Stimulated activated CD4-positive, alpha-beta T cell treated with anti-CD3 and anti-CD28 coated beads, TNF-alpha, amount 100 ng/mL, for 24 hours (primary cell): ENCODE measurements at places on chromosomes 5 and 9.

GRCh38 chr5:148729182-148729581 is 74.9 kb upstream of the HTR4 start:
- DNase-seq: no peak

- DNase-seq: no peak
Measured at GRCh38 chr9:91408475-91408874, 15.2 kb downstream of the NFIL3 start.

DNA sequence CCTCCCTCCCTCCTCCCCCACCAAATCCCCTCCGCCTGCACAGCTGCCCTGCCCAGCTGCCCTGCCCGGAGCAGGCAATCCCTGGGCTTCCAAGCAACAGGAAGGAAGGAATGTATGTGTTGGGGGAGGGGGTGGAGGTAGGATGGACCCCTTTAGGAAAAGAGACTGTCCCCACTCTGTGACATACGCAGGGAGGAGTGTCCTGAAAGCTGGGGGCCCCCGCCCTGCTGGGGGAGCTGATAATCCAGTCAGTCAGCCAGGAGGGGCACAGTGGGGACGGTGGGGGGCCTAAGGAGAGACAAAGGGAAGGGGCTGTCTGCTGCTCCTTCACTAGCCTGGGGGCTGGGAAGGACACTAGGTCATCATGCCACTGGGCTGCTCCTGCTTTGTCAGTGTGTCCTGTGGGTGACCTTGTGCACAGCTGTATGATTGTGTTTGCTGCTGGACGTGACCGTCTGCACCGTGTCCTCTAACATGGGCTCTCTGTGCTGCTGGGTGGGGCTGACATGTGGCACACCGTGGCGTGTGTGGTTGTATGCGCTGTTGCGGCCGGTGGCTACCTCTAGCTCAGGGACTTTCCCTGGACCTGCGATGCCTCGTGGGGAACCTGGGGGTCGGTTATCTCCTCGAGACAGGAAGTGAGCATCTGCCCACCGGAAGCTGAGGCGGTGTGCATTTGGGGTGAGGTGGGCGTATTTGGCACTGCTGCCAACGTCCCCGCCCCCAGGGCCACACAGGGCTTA is 3.0 kb downstream of the N4BP3 start:
- no peak for DNase-seq

DNA sequence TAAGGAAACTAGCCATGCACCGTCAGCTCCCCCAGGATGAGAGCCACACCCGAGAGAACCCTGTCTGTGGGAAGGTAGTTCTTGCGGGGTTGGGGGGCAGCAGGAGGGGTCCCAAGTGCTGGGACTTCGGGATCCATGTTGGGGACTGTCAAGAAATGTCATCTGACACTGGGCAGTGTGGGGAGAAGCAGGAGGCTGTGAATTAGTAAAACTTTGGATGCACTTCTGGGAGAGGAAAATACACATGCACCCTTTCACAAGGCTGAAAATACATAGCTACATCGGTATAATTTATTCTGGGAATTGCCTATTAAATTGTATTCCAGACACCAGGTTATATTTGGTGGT is 109.6 kb upstream of the RPS23 start:
- DNase-seq: no peak

DNA sequence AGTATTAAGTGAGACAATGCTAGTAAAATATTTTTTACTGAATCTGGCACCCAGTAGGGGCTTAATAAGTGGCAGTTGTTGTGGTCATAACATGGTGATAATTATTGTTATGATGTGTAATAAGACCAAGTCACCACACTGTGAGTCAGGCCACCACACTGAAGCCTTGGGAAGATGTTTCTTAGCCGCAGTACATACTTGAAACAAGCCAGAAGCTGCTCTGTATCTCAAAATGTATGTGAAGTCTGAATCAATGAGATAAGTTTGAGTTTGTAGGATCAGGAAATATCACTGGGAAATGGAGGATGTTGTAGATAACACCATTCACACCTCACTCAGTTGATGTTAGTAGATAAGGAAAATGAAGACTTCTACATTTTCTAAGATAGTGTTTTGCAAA is 51.3 kb upstream of the PTPN3 start:
- no peak for DNase-seq

DNA sequence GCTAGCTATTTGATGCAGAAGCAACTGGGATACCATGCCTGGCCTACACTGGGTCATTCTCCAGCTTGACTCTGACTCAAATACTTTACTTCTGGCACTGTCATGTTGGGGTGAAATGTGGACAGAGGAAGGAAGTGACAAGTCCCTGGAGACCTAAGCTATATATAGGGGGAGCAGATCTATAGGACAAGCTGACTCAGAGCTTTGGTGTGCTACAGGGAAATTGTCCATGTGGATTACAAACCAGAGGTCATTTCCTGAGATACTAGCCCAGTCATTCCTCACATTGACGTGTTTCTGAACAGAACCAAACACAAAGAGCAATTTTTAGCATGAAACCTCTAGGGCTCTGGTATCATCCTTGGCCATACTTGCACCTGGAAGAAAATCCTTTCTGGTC is 531.6 kb upstream of the CLINT1 start:
- DNase-seq: no peak

DNA sequence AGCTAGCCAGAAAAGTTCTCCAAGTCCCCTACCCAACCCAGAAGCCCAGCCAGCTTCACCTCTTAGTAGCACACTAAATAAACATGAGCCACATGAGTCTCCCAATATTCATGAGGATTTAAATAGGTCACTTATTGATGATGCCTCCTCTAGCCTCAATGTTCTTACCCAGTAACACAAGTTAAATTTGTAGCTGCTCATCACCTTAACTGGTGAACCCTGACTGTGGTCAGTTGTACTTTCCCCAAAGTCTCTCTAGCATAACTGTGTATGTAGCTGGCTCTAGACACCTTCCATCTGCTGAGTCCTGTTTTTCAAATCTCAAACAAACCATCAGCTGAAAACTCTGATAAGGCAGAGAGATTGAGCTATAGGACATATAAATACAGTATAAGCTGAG is 100.3 kb upstream of the ELAVL2 start:
- no peak for DNase-seq

DNA sequence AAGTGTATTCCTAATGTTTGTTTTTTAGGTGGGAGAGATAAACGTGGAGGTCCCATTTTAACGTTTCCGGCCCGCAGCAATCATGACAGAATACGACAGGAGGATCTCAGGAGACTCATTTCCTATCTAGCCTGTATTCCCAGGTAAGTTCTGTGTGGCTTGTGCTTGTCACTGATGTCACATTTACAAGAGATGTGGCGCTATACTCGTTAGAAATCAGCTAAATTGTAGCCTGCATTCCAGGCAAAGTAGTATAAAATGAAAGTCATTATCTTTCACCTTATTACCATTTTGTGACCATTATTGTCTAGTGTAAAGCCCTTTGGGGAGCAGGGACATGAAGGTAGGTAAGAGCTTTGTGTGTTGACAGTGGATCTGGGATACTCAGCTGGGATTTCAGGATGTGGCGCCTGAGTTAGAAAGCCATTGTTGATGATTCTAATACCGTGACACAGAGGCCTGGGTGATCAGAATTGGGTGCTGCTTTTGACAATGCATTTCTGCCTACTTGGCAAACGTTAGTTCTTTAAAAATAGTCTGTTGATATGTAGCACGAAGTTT is 137.2 kb downstream of the TRIO start:
- DNase-seq: no peak

GRCh38 chr9:306907-307306 is 92.2 kb downstream of the DOCK8 start:
- DNase-seq: no peak

GRCh38 chr9:126953041-126953809 is 38.6 kb downstream of the RALGPS1 start:
- no peak for DNase-seq

DNA sequence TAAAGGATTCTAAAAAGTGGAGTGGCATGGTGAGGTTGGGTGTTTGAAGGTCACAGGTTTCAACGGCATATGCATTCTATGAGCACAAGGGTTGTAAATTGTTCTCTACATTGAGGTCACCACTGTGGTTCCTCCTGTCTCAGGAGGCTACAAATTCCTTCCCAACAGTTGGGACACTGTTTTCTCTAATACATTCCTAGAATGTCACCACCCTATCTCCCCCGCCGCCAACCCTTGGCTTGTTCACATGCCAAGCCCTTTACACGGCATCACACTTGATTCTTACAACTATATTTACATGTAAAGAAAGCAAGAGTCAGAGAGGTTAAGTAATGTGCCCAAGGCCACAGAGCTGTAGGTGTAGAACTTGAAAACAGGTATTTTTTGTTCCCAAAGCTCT is 315.1 kb downstream of the RAB3C start:
- no peak for DNase-seq

DNA sequence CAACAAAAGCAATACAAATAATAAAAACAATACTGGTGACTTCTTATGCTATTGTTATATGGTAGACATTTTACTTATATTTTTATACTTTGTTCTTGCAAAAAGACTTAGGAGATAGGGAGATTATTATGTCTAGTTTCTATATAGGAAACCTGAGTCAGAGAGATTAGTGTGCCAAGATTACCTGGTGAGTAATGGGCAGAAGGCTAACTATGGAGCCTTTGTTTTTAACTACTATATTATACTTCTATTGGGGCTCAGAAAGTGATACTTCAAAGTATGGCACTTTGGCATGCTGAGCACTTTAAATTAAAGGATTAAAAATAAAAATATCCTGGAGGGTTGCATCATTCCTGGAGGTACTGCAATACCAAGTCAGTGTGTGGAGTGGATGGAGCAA is 117.5 kb upstream of the CLINT1 start:
- DNase-seq: no peak

DNA sequence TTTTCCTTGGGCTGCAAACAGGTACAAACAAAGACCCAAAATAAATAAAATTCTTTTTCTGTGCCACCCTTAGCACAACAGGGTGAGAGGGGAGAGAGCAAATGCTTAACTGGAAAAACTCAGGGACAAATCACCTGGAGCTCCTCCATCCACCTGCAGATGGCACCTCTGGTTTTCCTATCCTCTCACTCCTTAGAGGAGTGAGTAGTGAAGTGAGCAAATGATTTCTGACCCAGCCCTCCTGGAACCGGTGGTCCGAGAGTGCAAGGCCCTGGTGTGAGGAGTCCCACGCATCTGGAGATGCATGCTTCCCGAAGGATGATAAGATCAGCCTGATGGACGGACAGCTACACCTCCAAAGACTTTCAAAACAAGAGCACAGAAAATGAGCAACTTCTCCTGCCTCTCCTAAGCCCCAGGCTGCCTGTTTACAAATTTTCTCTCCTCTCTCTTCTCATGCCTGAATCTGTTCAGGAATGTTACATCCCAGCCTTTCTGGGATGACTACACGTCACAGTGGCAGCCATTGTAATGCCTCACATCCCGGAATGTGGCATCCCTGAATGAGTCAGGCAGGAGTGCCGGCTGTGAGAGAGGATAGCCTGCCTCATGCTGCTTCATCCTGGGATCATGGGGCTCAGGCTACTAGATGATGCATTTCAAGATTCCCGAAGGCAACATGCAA is 86.4 kb downstream of the ADRB2 start:
- DNase-seq: no peak

DNA sequence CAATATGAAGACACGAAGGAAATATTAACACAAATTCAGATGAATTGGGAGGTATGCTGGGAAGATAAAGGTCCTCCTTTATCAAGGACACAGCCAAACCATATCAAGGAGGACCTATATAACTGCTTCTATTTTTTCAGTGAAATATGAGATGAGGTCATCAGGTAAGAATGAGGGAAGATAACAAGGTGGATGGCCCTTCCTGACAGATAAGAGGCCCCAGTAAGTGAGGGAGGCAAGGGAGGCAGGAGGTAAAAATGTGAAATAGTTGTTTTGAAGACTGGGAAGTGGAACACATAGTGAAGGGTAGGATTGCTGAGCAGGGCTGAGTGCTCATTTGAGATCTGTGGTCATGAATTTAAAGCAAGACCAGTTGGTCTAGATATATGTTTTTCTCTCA is 60.0 kb upstream of the FOXE1 start:
- no peak for DNase-seq

DNA sequence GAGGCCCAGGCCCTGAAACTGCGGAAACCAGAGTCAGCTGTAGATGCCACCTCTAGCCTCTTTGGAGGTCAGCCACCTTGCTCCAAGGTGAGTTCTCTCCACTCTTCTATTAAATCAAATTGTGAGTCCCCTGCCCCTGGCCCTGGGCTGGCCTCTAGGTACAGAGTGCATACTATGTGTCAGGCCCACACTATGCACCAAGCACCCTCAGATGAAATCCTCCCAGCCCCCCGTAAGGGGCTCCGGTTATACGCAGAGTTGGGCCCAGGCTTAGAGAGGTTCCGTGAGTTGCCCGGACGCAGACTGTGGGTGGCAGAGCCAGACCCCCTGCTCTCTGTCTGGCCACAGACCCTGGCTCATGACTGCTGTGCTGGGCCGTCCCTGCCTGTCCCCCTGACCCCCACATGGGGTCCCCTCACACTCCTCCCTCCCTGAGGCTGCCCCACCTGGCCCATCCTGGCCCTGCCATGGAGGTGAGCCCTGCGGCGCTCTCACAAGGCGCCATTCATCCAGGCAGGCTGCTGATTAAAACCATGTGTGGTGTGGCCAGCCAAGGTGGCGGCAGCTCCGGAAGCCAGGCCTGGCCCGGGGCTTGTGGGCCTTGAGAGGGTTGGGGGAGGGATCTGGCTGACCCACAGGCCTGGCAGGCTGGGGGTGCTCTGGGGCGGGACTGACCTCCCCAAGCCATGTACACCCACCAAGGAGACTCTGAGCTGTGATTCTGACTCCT is 65.5 kb upstream of the SYNPO start:
- no peak for DNase-seq

DNA sequence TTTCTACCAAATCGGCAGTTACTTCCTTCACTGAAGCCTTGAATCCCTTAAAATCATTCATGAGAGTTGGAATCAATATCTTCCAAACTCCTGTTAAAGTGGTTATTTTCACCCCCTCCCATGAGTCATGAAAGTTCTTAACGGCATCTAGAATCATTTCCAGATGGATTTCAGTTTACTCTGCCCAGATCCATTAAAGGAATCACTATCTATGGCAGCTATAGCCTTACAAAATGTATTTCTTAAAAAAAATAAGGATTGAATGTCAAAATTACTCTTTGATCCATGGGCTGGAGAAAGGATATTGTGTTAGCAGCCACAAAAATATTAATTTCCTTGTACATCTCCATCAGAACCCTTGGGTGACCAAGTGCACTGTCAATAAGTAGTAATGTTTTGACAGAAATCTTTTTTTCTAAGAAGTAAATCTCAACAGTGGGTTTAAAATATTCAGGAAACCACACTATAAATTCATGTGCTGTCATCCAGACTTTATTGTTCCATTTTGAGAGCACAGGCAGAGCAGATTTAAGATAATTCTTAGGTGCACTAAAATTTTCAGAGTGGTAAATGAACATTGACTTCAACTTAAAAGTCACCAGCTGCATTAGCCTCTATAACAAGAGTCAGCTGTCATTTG is 767.7 kb downstream of the DTWD2 start:
- DNase-seq: no peak

- no peak for DNase-seq
Measured at GRCh38 chr9:79501546-79501945, 70.2 kb upstream of the TLE4 start.

- DNase-seq: peak; percentile 14
Measured at GRCh38 chr9:92807757-92808725, 43.4 kb upstream of the BICD2 start.
